HL-60 (cell line): ENCODE measurements at places on chromosomes 3 and 15.

DNA sequence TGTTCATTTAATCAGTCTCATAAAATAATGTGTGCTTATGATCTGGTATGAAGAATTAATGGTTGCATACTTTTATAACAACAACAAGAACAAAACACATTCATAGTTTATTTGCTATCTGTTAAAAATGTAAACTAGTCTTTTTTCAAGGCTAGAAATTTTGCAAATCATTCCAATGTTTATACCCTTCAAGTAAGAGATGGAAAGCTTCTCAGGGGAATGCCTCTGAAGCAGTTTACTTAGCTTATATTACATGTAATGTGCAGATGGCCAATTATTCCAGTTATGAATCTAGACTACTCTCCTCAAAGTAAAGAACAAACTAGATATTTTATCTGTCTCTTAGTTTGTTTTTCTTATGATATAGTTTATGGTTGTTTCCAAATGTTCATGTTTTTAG lies 575.4 kb downstream of the NAALADL2 start:
- DNase-seq = no peak

GRCh38 chr3:65867463-65868210 lies 171.1 kb downstream of the MAGI1 start:
- DNase-seq = no peak

DNA sequence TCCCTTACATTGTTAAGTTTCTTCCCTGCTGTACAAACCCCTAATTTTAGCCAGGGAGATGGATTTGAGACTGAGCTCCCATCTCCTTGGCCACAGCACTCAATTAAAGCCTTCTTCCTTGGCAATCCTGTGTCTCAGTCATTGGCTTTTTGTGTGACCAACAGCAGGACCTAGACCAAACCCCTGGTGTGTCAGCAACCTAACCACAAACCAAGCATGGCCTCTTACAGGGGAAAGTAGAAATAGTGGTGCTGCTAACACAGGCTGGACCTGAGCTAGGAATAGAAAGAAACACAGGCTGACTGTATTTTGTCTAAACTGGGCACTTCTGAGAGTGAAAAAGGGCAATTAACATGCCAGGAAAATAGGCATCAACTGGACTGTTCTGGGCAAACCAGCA lies 37.9 kb downstream of the PPCDC start:
- DNase-seq = peak; percentile 88

DNA sequence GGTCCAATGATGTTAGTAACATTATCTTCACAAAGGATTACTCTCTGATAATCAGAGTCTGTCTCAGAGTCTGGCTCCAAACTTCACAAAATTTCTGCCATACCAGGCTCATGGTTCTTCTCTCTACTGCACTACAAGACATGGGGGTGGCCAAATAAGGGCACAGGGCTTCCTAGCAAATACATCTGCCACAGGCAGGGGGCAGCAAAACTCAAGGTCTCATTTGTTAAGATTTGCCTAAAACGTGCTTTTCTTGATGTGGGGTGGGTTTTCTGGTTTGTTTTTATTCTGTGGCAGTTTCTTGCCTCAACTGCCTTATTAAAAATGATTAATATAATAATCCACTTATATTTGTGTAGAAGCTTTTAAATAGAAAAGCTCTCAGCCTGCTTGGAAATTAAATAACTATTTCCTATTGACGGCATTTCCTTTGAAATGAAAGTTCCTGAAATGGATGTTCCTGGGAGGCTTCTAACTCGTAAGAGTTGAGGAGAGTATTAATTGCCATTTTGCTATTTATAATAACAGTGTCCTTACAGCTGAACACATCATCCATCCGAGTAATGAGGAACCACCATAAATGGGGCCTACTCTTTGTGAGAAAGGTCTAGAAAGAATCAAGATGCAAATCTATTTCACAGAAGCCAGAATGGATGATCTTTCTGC lies 53.8 kb downstream of the SST start:
- DNase-seq = peak; percentile 57

DNA sequence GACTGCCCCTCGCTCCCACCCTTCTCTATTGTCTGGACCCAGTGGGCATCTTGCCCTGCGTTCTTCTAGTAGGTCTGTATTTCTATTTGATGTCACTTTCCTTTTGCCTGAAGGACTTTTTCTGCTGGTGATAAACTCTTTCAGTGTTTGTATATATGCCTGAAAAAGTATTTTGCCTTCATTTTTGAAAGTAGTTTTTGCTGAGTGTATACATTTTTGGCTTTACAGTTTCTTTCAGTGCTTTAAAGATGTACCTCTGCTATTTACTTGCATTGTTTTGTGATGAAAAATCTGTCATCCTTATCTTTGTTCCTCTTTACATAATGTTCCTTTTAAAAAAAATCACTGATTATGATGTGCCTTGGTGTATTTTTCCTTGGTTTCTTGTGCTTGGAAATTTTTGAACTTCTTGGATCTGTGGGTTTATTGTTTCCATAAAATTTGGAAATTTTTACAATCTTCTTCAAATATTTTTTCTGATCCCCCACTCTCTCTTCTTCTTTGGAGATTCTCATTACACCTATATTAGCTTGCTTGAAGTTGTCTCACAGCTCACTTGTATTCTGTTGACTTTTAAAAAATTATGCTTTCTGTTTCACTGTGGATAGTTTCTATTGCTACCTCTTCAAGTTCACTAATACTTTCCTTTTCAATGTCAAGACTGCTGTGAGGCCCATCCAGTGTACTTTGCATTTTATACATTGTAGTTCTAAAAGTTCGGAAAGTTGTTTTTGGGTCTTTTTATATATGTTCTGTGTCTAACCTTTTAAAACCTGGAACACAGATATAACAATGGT lies 67.8 kb downstream of the RGMA start:
- no peak for DNase-seq

DNA sequence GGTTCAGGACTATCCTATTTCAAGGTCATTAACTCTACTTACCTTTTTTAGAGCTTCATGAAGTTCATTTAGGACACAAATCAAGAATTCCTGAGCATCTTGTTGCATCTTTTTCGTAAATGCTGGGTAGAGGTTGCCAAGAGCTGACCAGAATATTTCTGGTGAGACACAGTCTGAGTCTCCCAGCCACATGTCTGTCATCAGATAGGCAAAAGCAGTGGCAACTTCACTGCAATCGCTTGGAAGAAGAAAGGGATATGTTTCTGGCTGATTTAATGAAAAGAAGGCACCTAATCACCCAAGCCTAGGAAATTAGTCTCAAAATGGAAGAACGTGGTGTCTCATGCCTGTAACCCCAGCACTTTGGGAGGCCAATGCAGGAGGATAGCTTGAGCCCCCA lies 2.9 kb downstream of the USP50 start:
- no peak for DNase-seq
